ENCODE measurements at places on chromosomes 3 and 15.

- DNase-seq, result no peak
These were observed 665.5 kb upstream of the NAALADL2 start for GRCh38 chr3:174193604-174194003.

GRCh38 chr3:172280406-172281051 is 167.7 kb downstream of the GHSR start:
- DNase-seq, result no peak

- no peak for DNase-seq
These were observed 9.2 kb upstream of the GRIP2 start for GRCh38 chr3:14549256-14549919.

DNA sequence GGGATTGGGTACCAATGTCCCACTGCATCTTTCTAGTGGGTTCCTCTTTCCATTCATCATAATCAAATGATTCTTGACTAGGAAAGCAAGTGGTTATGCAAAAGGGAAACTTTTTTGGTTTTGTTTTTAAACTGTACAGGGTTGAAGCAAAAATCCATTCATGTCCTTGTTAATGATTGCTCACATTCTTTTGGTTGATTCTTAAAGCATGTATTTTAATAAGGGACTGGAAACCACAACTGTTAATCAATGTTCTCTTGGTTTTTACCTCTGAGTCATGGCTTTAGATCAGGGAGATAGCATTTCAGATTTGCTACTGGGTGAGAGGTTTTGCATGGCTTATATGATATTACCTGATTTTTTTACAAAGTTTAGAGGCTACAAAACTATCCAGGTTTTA is 371.7 kb upstream of the RGMA start:
- DNase-seq, result no peak

- DNase-seq, result no peak
These were observed 90.3 kb downstream of the FLNB start for GRCh38 chr3:58098531-58098930.

- no peak for DNase-seq
These were observed 1.4 kb upstream of the RSRC1 start for GRCh38 chr3:158108445-158108985.

DNA sequence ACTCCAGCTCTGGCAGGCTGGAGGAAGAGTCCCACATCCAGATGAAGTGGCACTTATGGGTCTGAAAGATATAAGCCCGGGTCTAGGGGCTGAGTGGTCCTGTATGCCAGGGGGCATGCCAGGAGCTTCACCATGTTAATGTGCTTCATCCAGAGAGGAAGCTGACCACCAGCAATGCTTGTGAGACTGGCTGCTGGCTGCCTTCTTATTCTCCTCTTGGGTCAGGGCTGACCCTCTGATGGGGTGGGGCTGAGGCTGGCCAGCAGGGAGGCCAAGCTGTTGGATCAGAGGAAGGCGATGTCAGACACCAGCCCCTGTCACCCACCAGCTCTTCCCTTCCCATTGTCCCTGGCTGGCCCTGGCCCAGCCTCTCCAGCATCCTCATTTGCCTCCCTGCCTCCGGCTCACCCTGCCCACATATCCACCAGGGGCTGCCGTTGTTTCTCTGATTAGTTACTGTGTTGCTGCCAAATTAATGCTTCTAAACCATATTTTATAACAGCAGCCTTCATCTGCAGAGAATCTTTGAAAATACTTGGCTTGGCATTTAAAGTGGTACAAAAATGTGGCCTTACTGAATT is 20.4 kb upstream of the PSTPIP1 start:
- DNase-seq, result peak; percentile 35

DNA sequence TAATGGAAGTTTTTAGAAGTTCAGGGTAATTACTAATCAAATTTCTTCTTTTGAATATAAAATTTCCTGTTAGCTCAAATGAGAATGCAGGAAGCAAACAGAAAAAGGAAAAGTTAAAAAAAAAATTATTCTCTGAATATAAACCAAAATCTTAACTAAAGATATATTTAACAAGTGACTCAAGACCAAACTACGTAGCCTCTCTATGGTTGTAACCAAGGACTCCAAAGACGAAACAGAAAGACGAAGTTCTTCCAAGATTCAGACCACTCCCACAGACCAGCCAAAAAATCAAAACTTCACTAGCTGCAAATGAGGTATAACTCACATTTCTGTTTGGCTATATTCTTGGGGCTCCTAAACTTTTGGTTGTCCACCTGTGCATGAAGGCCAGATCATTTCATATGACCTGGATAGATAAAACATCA is 846.5 kb upstream of the ALCAM start:
- DNase-seq, result no peak

DNA sequence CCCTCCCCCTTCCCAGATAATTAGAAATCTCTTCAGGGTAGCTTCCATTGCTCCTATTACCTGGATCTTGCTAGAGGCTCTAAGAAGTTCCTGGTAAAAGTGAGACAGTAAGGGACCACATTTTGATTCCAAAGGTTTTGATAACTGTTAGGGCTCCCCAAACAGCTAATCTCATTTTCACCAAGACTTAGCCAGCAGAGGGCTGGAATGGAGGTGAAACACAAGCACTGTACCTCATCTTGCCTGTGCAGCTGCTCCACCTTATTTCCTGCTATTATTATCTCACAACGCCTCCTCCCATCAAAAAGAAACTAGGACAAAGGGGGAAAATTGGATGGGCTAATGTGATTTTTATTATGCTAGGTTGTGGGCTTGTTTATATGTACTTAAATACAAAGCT is 7.3 kb downstream of the SETD5 start:
- no peak for DNase-seq

DNA sequence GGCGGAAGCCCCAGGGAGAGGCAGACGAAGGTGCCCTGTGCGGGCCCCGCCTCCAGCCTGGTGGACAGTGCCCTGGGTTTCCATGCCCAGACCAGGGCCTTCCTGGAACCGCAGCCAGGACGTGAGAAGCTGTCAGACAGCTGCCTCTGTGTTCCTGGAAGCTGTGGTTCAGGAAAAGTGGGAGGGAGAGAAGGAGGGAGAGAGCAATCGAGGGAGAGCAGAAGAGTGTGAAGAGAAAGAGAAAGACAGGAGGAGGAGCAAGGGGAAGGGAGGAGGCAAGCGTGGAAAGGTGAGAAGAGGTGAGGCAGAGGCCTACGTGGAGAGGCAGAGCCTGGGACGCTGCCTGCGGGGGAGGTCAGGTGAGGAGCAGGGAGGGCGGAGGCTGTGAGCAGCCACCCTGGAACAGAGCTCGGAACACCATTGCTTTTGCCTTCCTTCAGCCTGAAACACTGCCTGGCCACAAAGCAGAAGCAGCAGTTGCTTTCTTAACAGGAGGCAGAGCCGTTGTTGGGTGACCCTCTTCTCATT is 18.6 kb downstream of the ZDHHC19 start:
- peak; percentile 82 for DNase-seq

- no peak for DNase-seq
These were observed 14.4 kb upstream of the XXYLT1 start for GRCh38 chr3:195285372-195285771.

GRCh38 chr3:62809369-62809768 is 65.8 kb downstream of the CADPS start:
- DNase-seq, result no peak

DNA sequence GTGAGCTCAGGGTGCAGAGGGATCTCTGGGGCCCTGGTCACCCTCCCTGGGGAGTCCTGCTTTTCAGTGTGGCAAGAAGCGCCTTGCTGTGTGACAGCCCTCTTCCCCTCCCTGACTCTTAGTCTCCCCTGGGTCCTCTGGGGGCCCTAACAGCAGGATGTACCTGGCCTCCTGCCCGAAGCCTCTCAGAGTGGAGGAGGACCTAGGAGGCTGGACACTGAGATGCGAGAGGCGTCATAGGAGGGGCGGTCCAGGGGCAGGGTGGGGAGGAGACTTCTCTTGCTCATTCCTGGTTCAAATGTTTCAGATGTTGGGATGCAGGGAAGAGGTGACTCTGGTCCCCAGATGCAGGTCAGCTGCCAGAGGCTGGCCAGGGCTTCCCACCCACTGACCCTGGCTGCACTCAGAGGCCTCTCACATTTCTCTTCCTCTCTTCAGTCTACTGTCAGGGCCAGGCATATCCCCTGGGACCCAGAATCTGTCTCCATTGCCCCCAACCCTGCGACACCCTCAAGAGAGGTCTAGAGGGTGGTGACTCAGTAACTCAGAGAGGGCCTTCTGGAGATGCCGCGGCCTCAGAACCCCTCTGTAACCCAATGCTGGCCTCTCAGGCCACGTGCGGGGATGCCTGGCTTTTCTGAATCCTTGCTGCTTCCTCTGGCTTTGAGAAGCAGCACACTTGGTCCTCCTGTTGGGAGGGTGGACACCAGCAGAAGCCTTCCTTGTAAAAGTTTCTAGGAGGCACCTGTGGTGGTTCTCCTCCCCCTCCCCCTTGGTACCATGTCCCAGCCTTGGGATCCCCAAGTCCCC is 25.9 kb downstream of the SNX33 start:
- DNase-seq, result no peak

GRCh38 chr3:116057400-116058006 is 387.8 kb downstream of the LSAMP start:
- DNase-seq, result no peak

DNA sequence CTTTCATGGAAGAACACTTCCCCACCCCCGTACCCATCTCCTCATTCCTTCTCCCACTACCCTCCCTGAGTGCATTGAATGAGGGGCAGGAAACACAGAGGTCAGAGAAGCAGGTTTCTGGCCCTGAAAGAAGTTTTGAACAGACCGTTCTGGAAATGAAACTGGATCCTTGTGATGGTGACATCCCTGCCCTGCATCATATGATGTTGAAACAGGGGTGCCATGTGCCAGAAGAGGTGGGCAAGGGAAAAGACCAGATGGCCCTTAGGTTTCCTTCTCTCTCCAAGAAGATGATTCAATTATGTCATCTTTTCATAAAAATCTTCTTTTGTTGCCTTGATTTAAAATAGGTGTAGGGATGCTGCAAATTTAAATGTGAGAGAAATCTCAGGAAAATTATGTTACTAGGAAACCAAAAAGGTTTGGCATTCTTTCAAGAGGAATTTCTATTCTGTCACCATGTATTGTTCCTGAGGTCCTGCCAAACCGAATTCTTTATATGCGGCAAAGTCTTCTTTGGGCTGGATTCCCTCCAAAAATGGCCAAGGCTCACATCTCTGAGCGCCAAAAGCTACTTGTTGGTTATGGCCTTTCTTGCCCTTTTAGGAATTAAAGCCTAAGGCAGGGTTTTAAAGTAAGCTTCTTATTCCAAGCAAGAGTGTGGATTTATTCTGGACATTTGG is 19.9 kb upstream of the TNFAIP8L3 start:
- no peak for DNase-seq

DNA sequence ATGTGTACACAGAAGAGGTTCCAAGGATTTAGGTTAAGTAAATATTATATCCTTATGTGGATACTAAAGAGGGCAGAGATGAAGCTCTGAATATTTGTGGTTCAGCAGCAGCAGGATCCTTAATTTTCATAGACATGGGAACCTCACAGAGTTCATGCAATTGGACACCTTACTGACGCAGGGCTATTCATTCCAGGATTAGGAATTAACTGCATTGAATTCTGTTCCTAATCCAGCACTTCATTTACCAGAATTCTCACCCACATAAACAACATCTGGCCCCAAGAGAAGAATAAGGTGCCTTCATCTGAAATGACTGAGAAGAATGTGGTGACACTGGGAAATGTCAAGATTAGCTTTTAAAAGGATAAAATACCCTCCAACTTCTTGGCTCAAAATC is 62.4 kb downstream of the ADAMTS9 start:
- no peak for DNase-seq

DNA sequence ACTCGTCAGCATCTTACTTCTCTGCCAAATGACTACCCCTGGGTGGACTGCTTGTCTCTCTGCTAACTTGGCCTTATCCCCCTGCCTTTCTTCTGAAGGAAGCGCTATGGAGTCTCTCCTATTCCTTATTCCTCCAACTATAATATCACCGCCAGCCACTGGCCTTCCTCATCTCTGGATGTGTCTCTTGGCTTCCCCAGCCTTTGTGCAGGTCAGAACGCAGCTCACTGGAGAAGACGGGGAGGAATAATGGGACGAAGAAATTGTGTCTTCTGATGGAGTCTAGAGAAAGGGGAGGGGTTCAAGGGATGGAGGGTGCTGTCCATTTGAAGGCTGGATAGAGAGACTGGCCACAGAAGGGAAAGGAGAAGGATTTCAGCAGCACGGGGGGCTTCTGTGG is 16.9 kb downstream of the ITGA11 start:
- no peak for DNase-seq

DNA sequence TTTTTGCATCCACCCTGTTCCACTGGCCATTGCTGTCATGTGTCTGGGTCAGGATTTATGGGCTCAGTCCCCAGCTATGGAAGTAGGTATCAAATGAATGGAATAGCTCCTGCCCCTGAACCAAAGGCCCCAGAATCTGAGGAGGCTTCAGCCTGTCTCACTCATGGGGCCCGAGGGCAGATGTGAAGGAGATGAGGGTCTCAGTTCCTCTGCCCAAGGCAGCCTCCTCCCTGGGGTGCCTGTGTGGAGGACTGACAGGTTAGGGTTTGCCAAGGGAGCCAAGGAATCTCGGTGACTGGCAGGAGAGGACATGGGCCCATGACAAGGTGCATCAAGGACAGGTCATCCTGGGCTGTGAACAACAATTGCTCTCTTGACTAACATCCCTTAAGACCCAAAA is 70.4 kb downstream of the CPN2 start:
- DNase-seq, result no peak

DNA sequence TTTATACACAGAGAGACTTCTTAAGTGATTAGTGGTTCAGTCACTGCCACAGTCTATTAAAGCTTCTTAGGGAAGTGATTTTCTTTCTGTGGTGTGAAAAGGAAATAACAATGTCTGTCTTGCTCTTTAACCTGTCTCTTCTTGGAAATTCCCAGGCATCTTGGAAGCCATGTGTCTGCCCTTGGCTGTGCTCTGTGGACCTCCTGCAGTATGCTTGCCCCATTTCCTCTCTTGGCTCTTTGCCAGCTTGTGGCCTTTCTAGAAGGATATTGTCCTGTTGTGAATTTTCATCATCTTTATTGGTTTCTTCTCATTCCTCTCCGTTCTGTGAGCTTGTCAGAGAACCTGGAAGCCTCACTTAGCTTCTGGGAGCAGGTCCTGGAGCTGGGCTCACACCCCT is 338.4 kb upstream of the C2CD4B start:
- no peak for DNase-seq

- no peak for DNase-seq
These were observed 43.4 kb downstream of the RPLP1 start for GRCh38 chr15:69496001-69496400.

DNA sequence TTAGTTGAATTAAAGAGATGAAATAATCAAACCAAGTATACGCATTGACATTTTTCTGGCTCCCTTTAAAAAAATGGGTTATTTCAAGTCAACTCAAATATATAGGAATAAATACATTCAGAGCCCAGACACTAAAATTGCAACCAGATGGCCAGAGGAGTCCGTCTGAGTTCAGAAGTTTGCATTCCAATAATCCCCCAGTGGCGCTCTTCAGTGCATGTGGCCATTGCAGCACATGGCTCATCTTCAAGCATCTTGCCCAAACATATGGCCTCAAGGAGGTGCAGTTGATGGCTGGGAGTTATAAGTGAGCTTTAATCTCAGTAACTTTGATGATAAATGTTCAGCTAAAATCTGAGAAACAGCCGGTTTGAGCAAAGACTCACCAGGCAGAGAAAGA is 295.8 kb upstream of the LRRN1 start:
- no peak for DNase-seq

DNA sequence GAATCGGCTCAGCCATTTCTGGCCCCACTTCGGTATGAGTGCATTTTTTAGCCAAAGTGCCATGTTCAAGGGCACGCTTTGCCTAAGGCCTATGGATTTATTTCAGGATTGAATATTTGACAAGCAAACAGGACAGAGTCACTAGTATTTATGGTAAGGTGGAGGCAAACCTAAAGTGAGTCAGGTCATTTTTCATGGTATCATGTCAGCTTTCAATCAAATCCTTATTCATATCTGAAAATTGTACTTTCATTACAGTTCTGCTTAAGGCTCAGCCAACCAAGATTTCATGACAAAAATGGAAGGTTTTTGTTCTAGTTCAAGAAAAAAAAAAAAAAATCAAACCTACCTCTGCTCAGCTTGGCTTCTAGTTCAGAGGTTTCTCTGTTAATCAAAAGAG is 30.5 kb upstream of the ICE2 start:
- DNase-seq, result no peak
